ENCODE measurements at places on chromosomes 1 and 21.

GRCh38 chr1:15852036-15852827, 4.7 kb downstream of the SPEN start:
- no peak for DNase-seq

- DNase-seq = no peak
These were observed 299.8 kb upstream of the USP25 start for GRCh38 chr21:15430023-15430422.

DNA sequence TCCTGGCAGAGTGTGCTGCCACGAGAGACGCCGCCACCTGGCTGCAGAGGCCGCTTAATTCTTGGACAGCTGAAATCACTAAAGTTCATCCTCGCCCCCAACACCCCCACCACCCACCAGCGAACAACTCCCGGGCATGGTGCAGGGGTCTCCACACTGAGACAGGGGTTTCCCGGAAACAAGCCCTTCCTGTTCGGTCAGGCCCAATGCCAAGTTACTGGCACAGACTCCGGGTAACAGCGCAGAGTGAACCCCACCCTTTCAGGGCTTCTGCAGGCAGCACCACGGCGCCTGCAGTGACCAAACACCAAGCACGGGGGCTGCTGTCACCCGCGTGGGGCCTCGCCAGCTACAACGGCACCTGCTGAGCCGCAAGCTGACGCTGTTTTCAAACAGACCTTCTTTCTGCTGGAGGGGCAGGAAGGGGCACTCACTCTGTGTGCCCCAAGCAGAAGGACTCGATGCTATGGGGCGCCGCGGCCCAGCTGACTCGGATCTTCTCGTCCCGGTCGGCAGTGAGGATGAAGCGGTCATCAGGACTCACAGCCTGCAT, 17.4 kb downstream of the WDR4 start:
- DNase-seq = no peak

- no peak for DNase-seq
These were observed 50.2 kb upstream of the KIF1B start for GRCh38 chr1:10160173-10160572.

- DNase-seq = no peak
These were observed 177.8 kb downstream of the GIPC2 start for GRCh38 chr1:78223417-78224215.

DNA sequence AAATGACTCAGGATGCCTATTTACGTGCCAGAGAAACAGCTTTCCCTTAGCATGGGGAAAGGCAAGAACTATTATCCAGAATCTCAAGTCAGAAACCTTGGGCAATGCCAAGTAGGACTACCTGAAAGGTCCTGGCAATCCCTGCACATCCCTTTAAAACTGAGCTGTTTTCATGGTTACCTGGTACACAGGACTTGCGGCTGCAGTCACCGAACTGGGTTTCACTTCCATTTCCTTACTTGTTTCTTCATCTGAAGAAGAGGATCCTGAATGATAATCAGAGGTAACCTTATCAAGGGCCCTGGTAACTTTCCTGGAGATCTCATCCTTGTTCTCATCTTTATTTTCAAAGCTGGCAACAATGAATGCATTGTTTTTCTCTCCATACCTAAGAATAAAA, 14.3 kb downstream of the BTG3 start:
- no peak for DNase-seq

DNA sequence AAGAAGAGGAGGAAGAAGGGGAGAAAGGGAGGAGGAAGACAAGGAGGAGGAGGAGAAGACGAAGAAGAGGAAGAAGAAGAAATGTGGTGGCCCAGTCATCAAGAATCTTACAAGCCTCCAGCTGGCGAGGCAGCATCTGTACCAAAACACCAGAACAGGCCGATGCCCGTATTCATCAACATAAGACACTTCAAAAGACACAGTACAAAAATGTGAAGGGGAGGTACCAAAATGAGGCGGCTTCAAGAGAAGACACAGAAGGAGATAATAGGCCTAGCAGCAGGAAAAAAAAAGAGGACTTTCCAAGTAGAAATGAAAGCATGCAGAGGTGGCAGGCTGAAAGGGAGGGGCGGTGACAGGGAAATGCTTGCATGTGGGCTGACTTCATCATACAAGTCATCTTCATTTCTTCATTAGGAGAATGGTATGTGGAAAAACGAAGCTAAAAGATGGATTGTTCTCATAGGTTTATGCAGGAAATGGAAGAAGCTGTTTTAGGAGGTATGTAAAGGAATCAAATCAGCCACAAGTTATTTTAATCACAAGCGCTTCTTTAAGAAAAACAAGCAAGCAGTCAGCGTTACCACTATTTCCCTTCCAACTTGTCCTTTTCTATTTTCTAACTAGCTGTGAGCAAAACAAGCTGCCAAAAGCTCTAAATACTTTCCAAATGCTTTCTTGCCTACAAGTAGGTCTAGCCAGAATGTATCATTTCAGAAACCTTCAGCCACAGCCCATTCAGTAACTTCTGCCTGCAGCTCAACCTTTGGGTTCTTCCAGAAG, 192.3 kb downstream of the SLC45A1 start:
- no peak for DNase-seq

- DNase-seq = no peak
These were observed 9.3 kb downstream of the PABPC4 start for GRCh38 chr1:39567302-39567701.

GRCh38 chr1:98382586-98382985, 278.9 kb upstream of the SNX7 start:
- no peak for DNase-seq

- no peak for DNase-seq
These were observed 20.9 kb downstream of the CAPN2 start for GRCh38 chr1:223732993-223733798.

DNA sequence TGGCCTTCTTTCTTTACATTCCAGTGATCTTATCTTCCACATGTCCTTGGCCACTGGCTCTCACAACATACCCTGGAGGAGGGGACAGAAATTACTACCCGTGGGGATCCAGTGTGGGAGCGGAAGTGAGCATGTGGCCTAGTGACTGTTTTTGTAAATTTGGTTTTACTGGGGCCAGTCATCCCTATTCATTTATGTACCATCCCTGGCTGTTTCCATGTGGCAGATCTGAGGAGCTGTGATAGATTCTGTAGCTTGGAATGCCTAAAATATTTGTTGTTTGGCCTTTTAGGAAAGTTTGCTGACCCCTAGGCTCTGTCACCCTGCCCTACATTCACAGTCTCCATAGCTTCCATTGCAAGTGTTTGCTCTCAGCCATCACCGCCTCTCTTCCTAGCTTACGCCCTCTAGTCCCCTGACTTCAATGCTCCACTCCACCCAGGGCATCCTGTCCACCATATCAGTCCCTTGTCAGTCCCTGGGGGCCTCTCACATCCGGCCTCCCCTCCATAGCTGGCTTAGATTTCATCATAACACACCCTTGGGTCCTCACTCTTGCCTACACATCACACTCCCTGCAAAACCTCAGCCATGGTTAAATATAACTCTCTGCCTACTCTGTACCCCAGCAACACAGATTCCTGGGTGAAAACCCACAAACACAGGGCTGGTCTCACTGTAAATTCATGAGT, 25.8 kb downstream of the DHCR24 start:
- no peak for DNase-seq

GRCh38 chr1:113242481-113242880, 147.8 kb upstream of the MAGI3 start:
- no peak for DNase-seq

- no peak for DNase-seq
These were observed 14.6 kb upstream of the RGS8 start for GRCh38 chr1:182698971-182699370.

DNA sequence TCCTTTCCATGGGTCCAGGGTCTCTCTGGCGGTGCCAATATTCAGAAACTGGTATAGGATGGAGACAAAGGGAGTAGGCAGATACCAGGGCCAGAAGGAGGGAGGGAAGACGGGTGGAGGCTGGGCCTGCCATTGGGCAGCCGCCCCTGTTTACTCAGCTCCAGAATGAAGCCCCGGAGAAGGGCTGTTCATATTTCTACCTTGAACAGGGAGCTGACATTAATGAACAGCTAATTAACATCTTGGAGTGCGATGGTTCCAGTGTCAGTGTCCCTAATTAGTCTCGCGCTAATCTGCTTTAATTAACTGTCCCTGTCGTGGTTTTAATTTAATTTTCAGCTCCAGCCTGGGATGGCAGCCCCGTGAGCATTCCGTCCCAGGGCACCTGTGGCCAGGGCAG, 113.8 kb downstream of the EPHB2 start:
- no peak for DNase-seq

DNA sequence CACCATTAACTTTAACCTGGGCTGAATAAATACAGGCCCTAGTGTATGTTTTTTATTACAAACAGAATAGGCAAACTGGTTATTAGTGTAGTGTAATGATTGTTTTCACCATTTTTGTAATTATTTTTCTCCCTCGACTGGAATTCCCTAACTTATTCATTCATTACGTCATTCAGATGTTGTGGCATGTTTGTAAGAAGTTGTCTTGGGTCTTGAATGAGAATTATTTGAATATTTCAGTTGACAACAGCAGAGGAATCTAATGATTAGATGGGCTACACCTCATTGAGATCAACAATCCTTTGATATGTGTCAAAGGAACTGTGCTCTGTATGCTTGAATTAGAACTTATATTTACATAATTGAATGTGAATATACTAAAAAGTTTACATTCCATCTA, 12.8 kb downstream of the XCL1 start:
- DNase-seq = no peak

DNA sequence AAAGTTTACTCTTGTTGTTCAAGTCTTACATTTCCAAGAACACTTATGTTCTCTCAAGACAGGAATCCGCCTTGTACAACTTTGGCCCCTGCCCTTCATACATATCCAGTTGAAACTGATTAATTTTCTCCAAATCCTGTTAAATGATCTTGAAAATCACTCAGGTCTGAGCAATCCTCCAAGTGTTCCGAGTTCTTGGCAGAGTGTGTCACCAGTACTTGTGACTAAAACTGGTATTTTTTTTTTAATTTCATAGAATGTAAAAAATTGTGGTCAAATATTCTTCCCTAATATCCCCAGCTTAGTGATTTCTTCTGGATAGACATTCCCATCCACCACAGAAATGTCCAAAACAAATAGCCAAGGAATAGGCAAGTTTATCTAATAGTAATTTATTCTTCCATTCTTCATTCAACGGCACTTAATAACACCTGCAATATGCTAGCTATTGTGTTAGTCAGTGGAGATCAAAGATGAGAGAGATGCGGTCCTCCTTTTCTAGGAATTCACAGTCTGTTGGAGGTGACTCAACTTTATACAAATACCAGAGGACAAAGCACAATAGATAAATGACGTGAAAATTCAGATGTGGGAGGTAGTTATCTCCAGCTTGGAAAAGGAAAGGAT, 71.4 kb downstream of the DIRAS3 start:
- no peak for DNase-seq

GRCh38 chr21:42621166-42621818, 32.1 kb upstream of the PDE9A start:
- no peak for DNase-seq

GRCh38 chr1:192104852-192105251, 53.4 kb upstream of the RGS18 start:
- DNase-seq = no peak
